ENCODE measurements at places on chromosomes 4 and X.
A peak's percentile ranks its signal among the peaks of the same experiment; 100 is the strongest.

- no peak for DNase-seq
These were observed 60.7 kb upstream of the RAPGEF2 start for GRCh38 chr4:159042097-159042605.

GRCh38 chr4:128787509-128788311, 21.8 kb upstream of the JADE1 start:
- no peak for DNase-seq

GRCh38 chrX:129316461-129316860, 206.8 kb downstream of the SMARCA1 start:
- DNase-seq = no peak

GRCh38 chr4:14865804-14866203, 136.5 kb upstream of the CPEB2 start:
- DNase-seq = no peak

DNA sequence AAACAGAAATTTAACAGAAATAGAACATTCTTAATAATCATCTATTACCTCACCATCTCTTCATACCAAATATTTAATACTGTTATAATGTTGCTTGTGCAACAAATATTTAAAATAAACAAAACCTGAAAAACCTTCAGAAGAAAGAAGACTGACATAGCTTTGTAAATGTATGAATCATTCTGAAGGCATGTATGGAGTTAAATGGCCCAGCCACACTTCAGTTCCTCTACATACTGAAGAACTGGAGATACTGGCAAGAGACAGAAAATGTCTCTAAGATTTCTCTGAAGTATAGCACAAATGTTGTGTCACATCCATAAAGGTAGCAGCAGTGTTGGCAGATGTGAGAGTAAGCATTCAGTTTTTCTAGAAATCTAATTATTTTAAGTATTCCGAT, 275.3 kb upstream of the FGF13 start:
- no peak for DNase-seq

DNA sequence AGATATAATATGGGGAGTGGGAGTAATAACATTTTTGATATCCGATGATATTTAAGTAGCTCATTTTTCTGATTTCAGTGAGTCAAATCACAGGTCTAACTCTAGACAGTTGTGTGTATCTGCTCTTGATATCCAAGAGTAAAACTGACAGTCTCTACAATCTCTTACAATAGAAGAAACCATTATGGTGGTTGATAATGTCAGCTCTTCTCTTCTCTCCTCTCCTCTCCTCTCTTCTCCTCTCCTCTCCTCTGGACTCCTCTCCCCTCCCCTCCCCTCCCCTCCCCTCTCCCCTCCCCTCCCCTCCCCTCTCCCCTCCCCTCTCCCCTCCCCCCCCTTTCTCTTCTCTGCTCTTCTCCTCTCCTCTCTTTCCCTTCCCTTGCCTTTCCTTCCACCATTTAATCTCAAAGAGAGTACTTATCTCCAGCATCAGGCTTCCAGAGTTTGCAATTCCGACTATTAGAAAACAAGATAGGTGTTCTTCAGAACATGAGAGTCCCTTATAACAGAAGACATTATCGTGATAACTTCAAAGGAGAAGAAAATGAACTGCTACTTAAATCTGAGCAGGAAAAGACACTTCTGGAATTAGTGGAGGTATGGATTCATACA, 6.2 kb downstream of the TDO2 start:
- no peak for DNase-seq

GRCh38 chr4:182124359-182124758, 118.8 kb upstream of the TENM3 start:
- no peak for DNase-seq

- peak; percentile 18 for DNase-seq
These were observed 52.5 kb downstream of the VGLL1 start for GRCh38 chrX:136584545-136584944.

DNA sequence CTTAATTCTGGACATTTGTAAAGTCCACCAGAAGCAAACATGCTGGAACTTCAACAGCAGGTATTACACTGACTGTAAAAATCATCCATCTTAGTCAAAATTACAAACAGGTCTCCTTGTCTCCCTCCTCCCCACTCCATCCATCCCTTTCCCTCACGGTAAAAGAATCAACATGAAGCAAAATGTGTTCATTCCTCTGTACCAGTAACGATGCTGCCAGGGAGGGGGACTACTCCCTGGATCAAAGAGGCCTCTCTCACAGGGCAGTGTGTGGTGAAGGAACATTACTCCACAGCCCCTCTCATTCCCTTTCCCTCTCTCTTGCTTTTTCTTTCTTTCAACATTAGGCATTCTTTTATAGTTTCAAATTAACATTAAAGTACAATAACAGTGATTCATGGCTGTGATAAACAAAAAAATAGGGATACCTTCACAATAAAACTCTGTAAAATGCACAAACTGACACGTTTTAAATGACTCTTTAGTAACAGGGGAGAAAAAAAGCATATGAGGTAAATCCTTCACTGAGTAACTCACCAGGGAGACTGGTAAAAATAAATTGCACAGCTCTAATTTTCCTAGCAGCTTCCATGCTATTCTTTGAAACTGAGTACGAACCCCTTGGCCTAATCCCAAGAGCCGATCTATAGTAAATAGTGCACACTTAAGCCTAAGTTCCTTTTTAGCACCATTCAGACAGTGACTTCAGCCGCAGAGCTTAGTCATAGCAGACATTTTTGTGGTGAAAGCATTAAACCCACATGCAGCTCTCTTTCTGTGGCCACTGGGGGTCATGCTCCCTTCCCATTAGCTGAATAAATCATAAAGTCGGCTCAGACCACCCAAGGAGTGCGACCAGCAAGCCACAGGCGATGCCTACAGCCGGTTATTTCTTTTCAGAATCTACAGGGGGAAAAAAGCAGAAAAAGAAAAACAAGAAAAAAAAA, 215.6 kb upstream of the GYPA start:
- DNase-seq = no peak

DNA sequence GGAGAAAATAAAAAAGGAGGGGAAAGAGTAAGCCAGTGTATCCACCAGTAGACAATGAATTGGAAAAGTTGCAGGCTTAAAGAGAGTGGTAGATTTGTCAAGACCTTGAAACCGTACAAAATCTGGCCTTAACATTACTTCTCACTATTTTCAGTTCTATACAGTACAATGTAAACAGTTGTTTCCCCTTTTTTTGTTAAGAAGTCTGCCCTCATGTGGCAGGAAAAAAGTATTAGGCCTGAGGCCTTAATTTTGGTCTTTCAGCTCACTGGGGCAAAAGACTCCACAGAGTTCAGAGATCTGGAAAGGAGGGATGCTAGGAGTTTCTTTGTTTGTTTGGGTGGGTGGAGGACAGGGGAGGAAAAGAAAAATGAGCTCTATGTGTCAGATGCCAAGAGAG, 92.8 kb upstream of the CCDC160 start:
- no peak for DNase-seq

- DNase-seq = no peak
These were observed 681 bp downstream of the EXOC1 start for GRCh38 chr4:55854129-55854528.

GRCh38 chr4:182960746-182961145, 43.6 kb upstream of the DCTD start:
- DNase-seq = no peak

- DNase-seq = no peak
These were observed 218.5 kb downstream of the PRR32 start for GRCh38 chrX:127038065-127038464.

DNA sequence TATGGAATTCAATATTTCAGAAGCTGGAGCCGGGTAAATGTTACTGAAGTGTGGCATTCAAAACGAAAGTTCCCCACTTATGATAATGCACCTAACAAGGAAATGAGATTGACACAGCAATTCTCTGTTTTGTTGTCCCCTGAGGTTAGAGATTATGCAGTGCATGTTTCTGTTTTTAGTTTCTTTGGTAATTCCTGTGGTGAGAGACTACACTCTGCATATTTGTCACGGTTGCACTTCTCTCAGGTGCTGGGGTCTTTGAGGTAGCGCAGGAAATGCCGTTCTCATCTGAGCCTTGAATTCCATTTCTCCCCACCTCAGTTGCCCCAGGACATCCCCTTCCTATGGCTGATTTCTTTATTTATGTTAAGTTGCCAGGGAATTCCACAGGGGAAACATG, 15.3 kb upstream of the BEND4 start:
- DNase-seq = no peak

DNA sequence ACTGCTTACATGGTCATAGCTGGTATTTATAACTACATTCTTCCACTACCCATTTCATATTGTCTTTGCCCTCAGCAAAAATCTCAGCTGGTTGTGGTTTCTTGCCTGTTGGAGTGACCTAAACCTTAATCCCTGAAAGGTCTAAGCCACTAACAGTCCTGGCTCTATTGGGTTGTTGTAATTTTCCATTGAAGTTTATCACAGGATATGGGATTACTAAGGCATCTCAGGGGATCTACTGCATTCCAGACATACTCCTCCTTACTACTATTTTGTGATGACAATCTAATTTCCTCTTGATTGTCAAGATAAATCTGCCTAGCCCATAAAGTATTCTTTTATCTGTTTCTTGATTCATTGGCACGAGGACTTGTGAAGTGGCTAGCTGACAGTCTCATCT, 6.2 kb upstream of the OSTC start:
- no peak for DNase-seq

GRCh38 chrX:123975180-123975579, 13.7 kb downstream of the STAG2 start:
- DNase-seq = no peak

GRCh38 chr4:42654631-42655268, 2.2 kb downstream of the ATP8A1 start:
- peak; percentile 17 for DNase-seq

GRCh38 chr4:75567725-75568124, 11.9 kb downstream of the ODAPH start:
- no peak for DNase-seq

- no peak for DNase-seq
These were observed 80.2 kb downstream of the FGF16 start for GRCh38 chrX:77527233-77528001.

DNA sequence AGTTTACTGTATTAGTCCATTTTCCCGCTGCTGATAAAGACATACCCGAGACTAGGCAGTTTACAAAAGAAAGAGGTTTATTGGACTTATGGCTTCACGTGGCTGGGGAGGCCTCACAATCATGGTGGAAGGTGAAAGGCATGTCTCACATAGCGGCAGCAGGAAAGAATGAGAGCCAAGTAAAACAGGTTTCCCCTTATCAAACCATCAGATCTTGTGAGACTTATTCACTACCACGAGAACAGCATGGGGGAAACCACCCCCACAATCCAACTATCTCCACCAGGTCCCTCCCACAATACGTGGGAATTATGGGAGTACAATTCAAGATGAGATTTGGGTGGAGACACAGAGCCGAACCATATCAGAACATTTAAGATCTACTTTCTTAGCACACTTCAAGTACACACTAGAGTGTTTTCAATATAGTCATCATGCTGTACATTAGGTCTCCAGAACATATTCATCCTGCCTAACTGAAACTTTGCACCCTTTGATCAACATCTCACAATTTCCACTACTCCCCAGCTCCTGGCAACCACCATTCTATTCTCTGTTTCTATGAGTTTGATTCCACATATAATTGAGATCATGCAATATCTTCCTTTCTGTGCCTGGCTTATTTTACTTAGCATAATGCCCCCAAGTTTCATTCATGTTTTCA, 341.0 kb downstream of the ARHGAP24 start:
- no peak for DNase-seq

DNA sequence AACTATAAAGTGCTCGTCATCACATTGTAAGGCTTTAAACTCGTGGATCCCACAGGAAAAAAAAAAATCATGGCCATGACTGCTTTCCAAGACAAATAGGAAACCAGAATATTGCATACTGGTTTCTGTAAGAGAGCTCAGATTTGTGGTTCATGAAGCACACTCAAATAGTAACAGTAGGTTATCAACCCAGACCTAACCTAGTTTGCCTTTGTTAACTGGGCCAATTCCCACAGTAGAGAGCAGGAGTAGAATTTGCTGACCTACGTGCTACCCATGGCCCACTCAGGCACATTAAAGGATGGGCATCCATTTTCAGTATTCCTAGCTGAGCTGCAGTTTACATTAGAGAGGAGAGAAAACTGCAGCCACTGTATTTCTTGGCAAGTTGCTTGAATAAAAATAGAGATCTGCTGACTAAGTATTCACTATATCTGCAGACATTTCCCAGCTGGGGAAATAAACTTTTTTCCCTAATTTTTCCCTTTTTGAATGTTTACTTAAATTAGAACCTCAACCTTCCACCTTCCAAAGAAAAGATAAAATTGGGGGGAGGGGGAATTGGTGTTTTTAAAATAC, 218.5 kb downstream of the SPANXN3 start:
- no peak for DNase-seq

- no peak for DNase-seq
These were observed 59.6 kb upstream of the TAB3 start for GRCh38 chrX:30948626-30949025.

DNA sequence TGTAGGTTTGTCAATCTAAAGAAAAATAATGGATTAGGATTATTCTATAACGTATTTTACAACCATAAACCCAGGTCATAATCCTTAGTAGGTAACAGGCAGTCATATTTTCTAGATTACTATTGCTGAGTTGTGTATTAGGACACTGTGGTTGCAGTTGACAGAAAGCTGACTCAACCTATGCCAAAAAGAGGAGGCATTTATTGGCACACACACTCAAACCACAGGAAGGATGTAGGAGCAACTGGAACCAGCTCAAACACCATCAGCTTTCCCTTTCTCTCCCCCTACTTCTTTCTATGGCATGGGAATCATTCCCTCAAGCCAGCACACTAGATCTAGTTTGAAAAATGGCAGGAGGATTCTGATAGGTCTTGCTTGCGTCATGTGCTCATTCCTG, 136.4 kb upstream of the FAM9C start:
- DNase-seq = no peak

DNA sequence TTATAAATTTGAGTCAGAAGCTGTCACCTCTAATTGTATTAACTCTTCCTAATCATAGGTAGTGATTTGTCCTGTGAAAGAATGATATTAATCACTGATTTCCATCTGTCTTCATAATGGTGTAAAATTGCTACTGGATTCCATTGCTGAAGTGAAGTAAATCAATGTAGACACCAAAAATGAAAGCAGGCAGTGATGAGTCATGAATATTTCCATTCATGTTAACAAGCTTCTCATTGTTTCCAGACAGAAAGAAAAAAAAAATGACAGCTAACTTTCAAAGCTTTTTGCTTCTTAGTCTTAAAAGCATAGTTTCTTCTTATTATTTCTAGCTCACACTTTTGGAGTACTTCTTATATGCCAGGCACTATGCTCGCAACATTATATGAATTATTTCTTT, 21.5 kb downstream of the FAM114A1 start:
- no peak for DNase-seq

DNA sequence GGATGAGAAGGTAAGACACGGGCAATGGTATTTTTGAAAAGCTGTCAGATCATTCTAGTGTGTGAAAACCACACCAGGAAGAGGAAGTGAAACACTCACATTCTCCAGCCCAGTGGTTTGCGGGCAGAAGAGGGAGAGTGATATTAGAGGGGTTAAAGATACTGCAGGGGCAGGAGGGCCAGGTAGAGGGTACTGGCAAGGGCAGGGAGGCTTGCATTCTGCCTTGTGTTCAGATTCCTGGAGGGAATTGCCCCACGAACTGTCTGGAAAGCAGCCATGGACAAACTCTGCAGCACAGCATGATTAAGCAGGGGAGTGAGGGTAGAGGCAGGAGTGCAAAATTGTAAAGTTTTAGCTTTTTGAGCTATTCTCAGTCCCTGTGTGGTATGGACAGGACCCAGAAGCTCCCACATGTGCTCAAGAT, 30.9 kb downstream of the NIPAL1 start:
- peak; percentile 66 for DNase-seq

GRCh38 chr4:153115322-153116290, 88.6 kb upstream of the TRIM2 start:
- DNase-seq = peak; percentile 70
